ENCODE measurements at places on chromosomes 1 and 21. TPM values are rescaled to one million over a fixed set of nuclear protein-coding genes. Genes with fewer than 3 reads are reported as not detected.
A peak's percentile ranks its signal among the peaks of the same experiment; 100 is the strongest.

DNA sequence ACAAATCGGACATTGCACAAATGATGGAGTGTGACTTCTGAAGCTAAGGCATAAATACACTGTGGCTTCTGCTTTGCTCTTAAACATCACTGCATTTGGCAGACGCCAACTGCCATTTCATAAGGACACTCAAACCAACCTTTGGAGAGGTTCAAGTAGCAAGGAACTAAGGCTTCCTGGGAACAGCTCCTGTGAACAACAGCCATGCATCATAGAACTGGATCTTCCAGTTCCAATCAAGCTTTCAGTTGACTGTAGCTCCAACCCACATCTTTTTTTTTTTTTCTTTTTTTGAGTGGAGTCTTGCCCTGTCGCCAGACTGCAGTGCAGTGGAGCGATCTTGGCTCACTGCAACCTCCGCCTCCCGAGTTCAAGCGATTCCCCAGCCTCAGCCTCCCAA lies 10.7 kb upstream of the HUNK start:
- no peaks in the 10 kb centered on the region for H3K4me1 ChIP-seq
- H3K27me3 ChIP-seq = peaks cover 9% of the 10 kb centered on the region
- DNase-seq = no peak
- H3K27ac ChIP-seq = no peak overlapping the region
- no peaks in the 10 kb centered on the region for H3K36me3 ChIP-seq
- no peak overlapping the region for H3K4me3 ChIP-seq

The SPATA45 gene
- total RNA-seq = not detected

The EXOSC10 gene
- 15.1 TPM for total RNA-seq

- no peak overlapping the region for H3K4me3 ChIP-seq
- no peak overlapping the region for H3K27ac ChIP-seq
- no peaks in the 10 kb centered on the region for H3K4me1 ChIP-seq
- H3K27me3 ChIP-seq = no peaks in the 10 kb centered on the region
Observed at GRCh38 chr1:111214074-111214801, 13.3 kb upstream of the CHI3L2 start.

GRCh38 chr1:156368889-156369684 lies at the start of gene RHBG:
TSS of gene RHBG (plus strand) at chr1:156369211. CDS start at chr1:156369250, 39 bp downstream.
- H3K27me3 ChIP-seq = peaks cover 83% of the 10 kb centered on the region
- no peak within 1 kb of the TSS for H3K27ac ChIP-seq
- H3K36me3 ChIP-seq = no peaks in the 10 kb centered on the region
- peak; percentile 84 for DNase-seq
- peaks cover 19% of the 10 kb centered on the region for H3K4me1 ChIP-seq

- DNase-seq = no peak
- no peak overlapping the region for H3K27ac ChIP-seq
- no peaks in the 10 kb centered on the region for H3K36me3 ChIP-seq
- no peaks in the 10 kb centered on the region for H3K4me1 ChIP-seq
- no peak overlapping the region for H3K4me3 ChIP-seq
Observed at GRCh38 chr21:15190412-15190811, 125.6 kb upstream of the NRIP1 start.

- H3K4me3 ChIP-seq = peak overlapping the region; percentile 59
- H3K27ac ChIP-seq = no peak overlapping the region
- H3K27me3 ChIP-seq = no peaks in the 10 kb centered on the region
- H3K4me1 ChIP-seq = peaks cover 15% of the 10 kb centered on the region
- no peak for DNase-seq
Observed at GRCh38 chr1:30719406-30720270, 3.7 kb downstream of the MATN1 start.

The PCP4 gene
- not detected for total RNA-seq

DNA sequence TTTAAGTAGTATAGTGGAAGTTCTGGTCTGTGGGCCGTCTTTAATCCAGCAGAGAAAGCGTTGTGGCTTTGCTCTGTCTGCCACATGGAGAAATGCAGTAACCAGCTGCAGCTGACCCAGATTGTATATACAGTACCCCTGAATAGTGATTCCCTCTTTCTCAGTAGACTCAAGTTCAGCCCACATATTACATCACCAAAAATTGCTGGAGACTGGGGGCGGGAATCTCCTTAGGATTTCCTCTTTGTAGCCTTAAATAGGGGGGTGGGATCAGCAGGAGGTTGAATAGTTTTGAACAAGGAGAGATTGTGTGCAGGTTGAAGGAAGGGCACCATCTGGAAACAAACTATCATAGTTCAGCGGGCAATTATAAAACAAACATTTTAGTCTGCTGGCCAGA lies at the start of gene ANGPTL1:
TSS of gene ANGPTL1 (minus strand) at position 134 of the 400 bp plus-strand sequence. CDS start 5,301 bp downstream, outside the sequence.
- peaks cover 25% of the 10 kb centered on the region for H3K4me1 ChIP-seq
- H3K27ac ChIP-seq = no peak within 1 kb of the TSS
- no peaks in the 10 kb centered on the region for H3K27me3 ChIP-seq
- DNase-seq = peak; percentile 77

DNA sequence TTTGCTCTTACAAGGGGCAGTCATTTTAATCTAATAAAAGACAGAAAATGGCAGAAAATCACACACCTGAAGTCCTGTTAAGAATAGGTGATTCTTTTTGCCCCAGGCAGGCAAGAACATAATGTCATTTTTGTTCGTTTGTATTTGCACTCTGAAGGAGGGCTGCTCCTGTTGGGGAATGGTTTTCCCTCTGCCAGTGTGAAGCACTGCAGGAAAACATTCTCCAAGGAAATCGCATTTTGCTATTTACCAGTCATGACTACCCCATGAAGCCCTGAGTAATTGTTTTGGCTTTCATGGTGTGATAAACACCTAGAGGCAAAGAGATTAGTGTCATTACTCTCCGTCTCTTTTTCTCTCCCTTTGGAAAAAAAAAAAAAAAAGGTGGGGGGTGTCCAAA lies 345.5 kb downstream of the NTNG1 start:
- no peak overlapping the region for H3K4me3 ChIP-seq
- no peak overlapping the region for H3K27ac ChIP-seq
- H3K36me3 ChIP-seq = no peaks in the 10 kb centered on the region
- H3K27me3 ChIP-seq = no peaks in the 10 kb centered on the region
- H3K4me1 ChIP-seq = no peaks in the 10 kb centered on the region

DNA sequence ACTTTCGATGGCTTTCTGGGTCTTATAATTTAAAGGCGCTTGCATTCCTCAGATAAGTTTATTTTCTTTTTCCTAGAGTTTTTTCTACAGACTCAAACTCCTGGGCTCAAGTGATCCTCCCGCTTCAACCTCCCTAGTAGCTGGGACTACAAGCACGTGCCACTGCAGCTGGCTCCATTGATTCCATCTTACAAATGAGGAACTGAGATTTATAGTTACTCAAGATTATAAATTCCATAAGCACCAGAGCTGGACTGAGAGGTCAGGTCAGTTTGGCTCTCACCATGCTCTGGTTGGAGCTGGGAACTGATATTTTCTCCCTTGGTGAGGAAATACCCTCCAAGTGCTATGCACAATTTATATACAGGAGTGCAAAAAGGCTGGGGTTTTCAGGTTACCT lies 13.4 kb upstream of the PRPF38B start:
- no peak overlapping the region for H3K4me3 ChIP-seq
- no peak for DNase-seq
- no peaks in the 10 kb centered on the region for H3K27me3 ChIP-seq
- H3K4me1 ChIP-seq = no peaks in the 10 kb centered on the region
- no peak overlapping the region for H3K27ac ChIP-seq
- no peaks in the 10 kb centered on the region for H3K36me3 ChIP-seq

The LCE1A gene
- total RNA-seq = not detected

GRCh38 chr1:158327481-158327880 lies 3.9 kb downstream of the CD1B start:
- DNase-seq = no peak
- no peaks in the 10 kb centered on the region for H3K4me1 ChIP-seq
- no peak overlapping the region for H3K4me3 ChIP-seq

- H3K4me3 ChIP-seq = no peak overlapping the region
- H3K27me3 ChIP-seq = no peaks in the 10 kb centered on the region
- H3K36me3 ChIP-seq = no peaks in the 10 kb centered on the region
Observed at GRCh38 chr21:34222031-34222335, 141.8 kb upstream of the KCNE2 start.

The MTARC1 gene
- total RNA-seq = 4.9 TPM

The PGBD5 gene
- total RNA-seq = 0.87 TPM

The METTL13 gene
- total RNA-seq = 1.8 TPM

- no peak for DNase-seq
- H3K4me3 ChIP-seq = no peak overlapping the region
- H3K36me3 ChIP-seq = no peaks in the 10 kb centered on the region
- no peaks in the 10 kb centered on the region for H3K4me1 ChIP-seq
Observed at GRCh38 chr1:6302568-6302967, 41.7 kb upstream of the GPR153 start.
